ENCODE measurements at places on chromosomes 7 and 10.

DNA sequence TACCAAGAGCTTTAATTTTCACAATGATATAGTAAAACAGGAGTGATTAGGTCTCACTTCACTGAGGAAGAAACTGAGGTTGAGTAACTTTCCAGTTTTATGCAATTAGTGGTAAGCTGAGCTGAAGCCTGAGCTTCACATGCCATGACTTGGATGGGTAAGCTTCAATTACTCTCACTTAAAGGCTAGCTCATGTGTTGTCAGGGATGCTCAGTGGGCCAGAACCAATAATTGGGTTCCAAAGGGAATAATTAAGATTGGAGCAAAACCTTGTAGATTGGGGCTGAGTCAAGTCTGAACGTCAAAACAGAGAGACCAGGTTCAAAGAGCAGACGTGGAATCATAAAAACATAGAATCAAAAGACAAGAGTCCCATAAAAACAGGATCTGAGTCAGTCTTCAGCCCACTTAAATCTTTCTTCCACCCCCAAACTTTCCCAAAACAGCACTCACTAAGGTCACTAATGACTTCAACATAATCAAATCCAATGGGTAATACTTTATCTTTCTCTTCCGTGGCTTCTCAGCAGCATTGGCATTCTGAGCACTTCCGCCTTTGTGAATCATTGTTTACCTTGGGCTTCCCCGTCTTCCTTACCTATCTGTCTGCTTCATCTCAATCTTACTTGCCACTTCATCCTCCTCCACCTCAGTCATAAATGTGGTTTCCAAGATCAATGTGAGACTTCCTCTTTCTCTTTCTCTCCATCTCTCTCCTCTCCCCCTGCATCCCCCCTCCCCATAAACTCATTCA is 23.0 kb upstream of the EGFR start:
- no peaks in the 10 kb centered on the region for H3K36me3 ChIP-seq
- H3K4me3 ChIP-seq: no peak overlapping the region
- DNase-seq: no peak
- H3K4me1 ChIP-seq: no peaks in the 10 kb centered on the region
- H3K27me3 ChIP-seq: no peaks in the 10 kb centered on the region
- no peak overlapping the region for H3K27ac ChIP-seq

DNA sequence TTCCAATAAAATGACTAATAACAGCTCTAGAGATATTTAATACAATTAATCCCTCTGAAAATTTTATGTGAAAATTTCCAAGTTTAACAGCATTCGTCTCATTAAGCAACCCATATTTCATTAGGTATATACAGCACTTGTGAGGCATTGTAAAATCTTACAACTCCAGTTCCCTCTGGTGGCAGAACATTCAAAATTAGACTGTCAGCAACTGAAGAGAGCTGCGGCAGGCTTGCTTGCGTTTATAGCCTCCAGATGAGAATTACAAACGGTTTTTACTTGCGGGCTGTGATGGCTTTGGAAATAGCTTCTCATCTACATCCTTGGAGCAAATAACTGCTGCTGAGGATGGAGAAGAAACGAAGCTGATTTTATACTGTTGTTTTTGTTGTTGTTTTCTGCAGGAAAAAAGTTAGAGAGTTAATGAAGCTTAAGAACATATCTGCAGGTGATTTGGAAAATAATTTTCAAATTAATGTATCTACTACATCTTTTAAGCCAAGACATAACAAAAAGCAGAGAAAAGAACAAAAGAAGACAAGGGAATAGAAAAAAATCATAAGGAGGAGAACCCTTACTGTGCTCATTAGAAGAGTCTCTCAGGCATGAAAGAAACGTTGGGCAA is 171.3 kb downstream of the MAGI2 start:
- peaks cover 1% of the 10 kb centered on the region for H3K27me3 ChIP-seq
- H3K36me3 ChIP-seq: no peaks in the 10 kb centered on the region
- H3K27ac ChIP-seq: no peak overlapping the region
- DNase-seq: no peak

DNA sequence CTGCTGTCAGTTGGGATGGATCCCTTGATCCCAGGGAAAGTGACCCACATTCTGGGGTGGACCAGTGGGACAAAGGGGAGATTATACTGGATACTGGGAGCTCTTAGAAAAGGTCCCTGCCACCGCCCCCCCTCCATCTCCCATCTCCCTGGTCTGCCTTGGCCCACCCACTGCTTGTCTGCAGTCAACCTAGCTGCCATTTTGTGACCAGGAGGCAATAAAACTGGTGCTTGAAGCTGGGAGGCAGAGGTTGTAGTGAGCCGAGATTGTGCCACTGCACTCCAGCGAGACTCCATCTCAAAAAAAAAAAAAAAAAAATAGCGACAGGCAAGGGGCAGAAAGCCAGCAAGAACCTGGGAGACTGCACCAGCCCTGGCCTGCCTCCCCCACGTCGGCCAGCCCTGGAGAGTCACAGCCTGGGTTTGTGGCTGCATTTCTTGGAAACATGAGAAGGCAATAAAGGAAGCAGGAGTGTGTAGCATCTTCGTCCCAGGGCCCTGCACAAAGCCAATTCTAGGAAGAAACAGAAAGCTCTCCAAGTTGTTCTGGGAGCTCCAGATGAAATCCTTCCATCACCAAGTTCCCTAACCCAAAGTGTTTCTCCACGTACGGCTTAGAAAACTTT is 4.7 kb upstream of the ARPC1B start:
- H3K36me3 ChIP-seq: peaks cover 3% of the 10 kb centered on the region
- no peak for DNase-seq
- H3K27ac ChIP-seq: peak overlapping the region; percentile 3

DNA sequence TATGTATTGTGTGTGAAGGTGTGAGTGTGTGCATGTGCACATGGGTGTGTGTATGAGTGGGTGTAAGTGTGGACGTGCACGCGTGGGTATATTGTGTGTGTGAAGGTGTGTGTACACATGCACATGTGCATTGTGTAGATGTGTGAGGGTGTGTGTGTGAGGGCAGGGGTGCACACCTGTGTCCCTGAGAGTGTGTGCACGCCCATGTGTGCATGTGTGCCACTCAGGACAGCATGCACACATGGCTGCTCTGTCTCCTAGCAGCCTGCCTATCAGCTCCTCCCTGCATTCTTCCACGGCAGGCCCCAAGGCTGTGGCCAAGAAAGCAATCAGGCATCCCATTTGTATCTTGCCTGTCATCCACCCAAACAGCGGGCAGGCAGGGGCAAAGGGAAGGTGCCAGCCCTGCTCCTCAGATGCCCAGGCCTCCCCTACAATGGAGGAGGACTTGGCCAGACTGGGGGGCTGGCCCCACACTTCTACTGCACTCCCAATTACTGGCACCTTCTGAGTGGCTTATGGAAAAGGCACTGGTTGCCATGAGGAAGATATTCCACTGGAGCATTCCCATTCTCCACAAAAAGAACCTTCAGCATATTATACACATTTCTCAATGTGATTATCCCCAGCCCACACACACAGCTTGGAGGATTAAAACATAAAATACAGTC is 380.4 kb upstream of the ZMIZ1 start:
- no peak for DNase-seq
- peaks cover 2% of the 10 kb centered on the region for H3K4me1 ChIP-seq
- H3K4me3 ChIP-seq: no peak overlapping the region
- H3K36me3 ChIP-seq: no peaks in the 10 kb centered on the region
- no peaks in the 10 kb centered on the region for H3K27me3 ChIP-seq
- no peak overlapping the region for H3K27ac ChIP-seq

- no peak for DNase-seq
- H3K27ac ChIP-seq: no peak overlapping the region
- no peak overlapping the region for H3K4me3 ChIP-seq
- H3K36me3 ChIP-seq: no peaks in the 10 kb centered on the region
These were observed 145.3 kb downstream of the NOC3L start for GRCh38 chr10:94217411-94217810.

DNA sequence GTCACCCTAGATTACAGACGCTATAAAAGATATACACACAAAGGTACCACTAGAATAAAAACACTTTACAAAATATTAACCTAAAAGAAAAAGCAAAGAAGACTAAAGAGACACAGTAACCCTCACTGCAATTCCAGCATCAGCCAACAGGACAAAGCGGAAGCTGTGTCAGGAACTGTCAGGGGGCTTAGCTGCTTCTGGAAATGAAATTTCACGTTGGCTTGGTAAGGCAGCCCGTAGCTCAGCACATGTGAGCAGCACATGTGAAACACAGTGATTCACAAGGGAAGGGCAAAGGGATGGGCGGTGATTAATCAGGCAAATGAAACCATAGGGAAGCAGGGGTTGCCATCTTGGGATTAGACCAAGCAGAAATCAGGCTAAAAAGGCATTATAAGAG is 195.4 kb downstream of the MGMT start:
- DNase-seq: no peak
- H3K27me3 ChIP-seq: no peaks in the 10 kb centered on the region
- no peak overlapping the region for H3K4me3 ChIP-seq

GRCh38 chr10:130022086-130022485 is 58.0 kb upstream of the EBF3 start:
- H3K27ac ChIP-seq: no peak overlapping the region
- H3K27me3 ChIP-seq: no peaks in the 10 kb centered on the region
- H3K4me3 ChIP-seq: no peak overlapping the region
- no peak for DNase-seq

DNA sequence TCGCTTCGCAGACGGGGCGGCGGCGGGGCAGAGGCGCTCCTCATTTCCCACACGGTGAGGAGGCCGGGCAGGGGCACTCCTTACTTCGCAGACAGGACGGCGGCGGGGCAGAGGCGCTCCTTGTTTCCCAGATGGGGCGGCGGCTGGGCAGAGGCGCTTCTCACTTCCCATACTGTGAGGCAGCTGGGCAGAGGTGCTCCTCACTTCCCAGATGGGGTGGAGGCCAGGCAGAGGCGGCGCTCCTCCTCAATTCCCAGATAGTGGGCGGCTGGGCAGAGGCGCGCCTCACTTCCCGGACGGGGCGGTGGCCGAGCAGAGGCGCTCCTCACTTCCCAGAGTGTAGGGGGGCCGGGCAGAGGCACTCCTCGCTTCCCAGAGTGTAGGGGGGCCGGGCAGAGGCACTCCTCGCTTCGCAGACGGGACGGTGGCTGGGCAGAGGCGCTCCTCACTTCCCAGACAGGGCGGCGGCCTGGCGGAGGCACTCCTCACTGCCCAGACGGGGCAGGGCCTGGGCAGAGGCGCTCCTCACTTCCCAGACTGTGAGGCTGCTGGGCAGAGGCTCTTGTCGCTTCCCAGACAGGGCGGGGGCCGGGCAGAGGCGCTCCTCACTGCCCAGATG is 43.1 kb downstream of the ZEB1 start:
- H3K27me3 ChIP-seq: no peaks in the 10 kb centered on the region
- H3K27ac ChIP-seq: no peak overlapping the region
- no peaks in the 10 kb centered on the region for H3K36me3 ChIP-seq
- H3K4me3 ChIP-seq: no peak overlapping the region

DNA sequence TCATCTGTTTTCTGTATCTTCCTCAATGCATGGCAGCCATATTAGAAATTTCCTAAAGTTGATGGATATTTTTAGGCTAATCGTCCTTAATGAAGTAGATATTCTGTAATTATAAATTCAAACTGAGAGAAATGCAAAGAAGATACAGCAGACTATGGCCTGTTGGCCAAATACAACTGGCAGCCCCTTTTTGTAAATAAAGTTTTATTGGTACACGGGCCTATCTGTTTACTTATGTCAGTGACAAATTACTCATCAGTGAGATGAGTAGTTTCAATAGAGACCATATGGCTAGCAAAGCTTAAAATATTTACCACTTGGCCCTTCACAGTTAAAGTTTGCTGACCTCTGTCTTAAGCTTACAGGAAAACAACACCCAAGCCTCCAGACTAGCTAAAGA is 112.3 kb downstream of the HTR7 start:
- peaks cover 2% of the 10 kb centered on the region for H3K36me3 ChIP-seq
- no peaks in the 10 kb centered on the region for H3K4me1 ChIP-seq
- no peak overlapping the region for H3K27ac ChIP-seq
- no peaks in the 10 kb centered on the region for H3K27me3 ChIP-seq
- H3K4me3 ChIP-seq: no peak overlapping the region

GRCh38 chr7:43039346-43039745 is 73.1 kb upstream of the HECW1 start:
- H3K36me3 ChIP-seq: no peaks in the 10 kb centered on the region
- H3K4me3 ChIP-seq: no peak overlapping the region
- no peaks in the 10 kb centered on the region for H3K4me1 ChIP-seq
- H3K27me3 ChIP-seq: no peaks in the 10 kb centered on the region
- no peak overlapping the region for H3K27ac ChIP-seq

- DNase-seq: peak; percentile 51
- H3K36me3 ChIP-seq: no peaks in the 10 kb centered on the region
- H3K4me3 ChIP-seq: peak overlapping the region; percentile 48
- H3K27me3 ChIP-seq: no peaks in the 10 kb centered on the region
These were observed 28.5 kb downstream of the CHCHD3 start for GRCh38 chr7:133053321-133053891.

DNA sequence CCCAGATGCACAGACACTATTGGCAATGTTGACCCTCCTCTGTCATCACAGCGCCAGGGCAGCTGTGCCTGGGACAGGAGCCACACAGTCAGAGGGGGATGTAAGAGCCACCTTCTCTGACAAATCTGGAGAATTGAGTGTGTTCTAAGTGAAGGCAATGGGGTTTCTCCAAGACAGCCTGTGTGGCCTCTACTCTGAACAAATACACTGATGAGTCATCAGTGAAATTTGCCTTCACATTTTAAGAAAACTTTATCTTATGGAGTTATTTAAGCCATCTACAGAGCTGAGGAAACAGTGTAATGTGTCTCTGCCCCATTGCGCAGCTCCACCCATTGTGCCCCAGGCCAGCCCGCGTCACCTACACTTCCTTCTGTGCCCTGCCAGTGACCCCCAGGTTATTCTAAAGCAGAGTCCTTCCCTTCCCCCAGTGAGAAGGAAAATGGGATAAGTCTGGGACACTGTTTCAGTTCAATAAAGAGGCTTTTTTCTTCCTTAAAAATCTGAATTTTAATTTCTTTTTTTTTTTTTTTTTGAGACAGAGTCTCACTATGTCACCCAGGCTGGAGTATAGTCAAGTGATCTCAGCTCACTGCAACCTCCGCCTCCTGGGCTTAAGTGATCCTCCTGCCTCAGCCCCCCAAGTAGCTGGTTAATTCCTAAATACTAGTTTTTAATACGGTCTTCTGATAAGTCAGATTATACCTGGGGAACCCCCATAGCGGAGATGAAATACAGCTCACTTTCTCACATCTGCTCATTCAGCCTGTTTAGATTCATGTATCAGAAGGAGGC is 21.8 kb downstream of the AKR1E2 start:
- H3K27ac ChIP-seq: no peak overlapping the region
- H3K4me1 ChIP-seq: no peaks in the 10 kb centered on the region
- no peaks in the 10 kb centered on the region for H3K36me3 ChIP-seq
- H3K27me3 ChIP-seq: no peaks in the 10 kb centered on the region
- no peak for DNase-seq

DNA sequence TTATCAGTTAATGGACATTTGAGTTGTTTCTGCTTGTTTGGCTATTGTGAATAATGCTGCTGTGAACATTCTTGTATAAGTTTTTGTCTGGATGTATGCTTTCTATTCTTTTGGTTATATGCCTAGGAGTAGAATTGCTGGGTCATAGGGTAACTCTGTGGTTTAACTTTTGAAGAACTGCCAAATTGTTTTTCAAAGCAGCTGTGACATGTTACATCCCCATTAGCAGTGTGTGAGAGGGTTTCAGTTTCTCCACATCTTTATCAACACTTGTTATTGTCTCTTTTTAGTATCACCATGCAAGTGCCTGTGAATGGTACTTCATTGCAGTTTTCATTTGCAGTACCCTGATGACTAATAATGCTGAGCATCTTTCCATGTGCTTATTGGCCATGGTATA is 2.1 kb upstream of the NDUFB8 start:
- no peak for DNase-seq
- no peaks in the 10 kb centered on the region for H3K27me3 ChIP-seq
- H3K4me1 ChIP-seq: no peaks in the 10 kb centered on the region
- H3K27ac ChIP-seq: no peak overlapping the region

GRCh38 chr7:47651355-47652317 is 69.7 kb upstream of the TNS3 start:
- H3K4me3 ChIP-seq: no peak overlapping the region
- no peaks in the 10 kb centered on the region for H3K27me3 ChIP-seq
- no peaks in the 10 kb centered on the region for H3K4me1 ChIP-seq
- H3K36me3 ChIP-seq: no peaks in the 10 kb centered on the region
- H3K27ac ChIP-seq: no peak overlapping the region

Data from aorta (tissue), 5 donors.